ENCODE measurements at places on chromosomes 12 and 14.

DNA sequence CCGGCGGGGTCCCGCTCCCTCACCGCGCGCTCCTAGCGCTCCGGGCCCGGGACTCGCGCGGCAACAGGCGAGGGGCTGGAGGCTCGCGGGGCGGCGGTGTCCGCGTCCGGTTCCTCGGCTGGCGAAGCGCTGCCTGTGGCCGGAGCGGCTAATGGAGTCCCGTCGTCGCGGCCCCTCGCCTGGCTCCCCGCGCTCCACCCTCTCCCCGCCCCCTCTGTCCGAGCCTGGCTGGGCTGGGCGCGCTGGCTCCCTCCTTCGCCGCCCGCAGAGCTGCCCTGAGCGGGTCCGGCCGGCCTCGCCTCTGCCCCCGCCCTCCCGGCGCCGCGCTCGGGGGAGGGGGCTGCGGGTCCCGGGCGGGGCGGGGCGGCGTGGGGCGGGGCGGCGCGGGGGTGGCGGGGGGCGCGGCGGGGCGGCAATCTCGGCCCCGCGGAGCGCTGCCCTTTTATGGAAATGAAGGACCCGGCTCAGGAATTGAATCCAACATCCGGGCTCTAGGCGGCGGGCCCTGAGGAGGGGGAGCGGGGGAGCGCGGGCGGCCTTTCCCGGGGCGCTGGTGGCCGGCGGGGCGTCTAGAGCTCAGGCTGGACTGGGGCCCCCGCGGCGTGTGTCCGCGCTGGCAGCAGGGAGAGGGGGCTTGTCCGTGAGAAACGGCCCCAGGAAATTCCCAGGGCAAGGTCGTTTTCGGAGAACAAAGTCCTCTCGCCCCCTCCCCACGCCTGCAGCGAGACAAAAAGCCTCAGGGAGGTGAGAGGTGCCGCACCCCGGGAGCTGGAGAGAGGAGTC, at the start of gene FERMT2:
TSS of gene FERMT2 (minus strand) at position 153 of the 783 bp plus-strand sequence. CDS start 482 bp downstream, outside the sequence.
- DNase-seq, result peak; percentile 34

DNA sequence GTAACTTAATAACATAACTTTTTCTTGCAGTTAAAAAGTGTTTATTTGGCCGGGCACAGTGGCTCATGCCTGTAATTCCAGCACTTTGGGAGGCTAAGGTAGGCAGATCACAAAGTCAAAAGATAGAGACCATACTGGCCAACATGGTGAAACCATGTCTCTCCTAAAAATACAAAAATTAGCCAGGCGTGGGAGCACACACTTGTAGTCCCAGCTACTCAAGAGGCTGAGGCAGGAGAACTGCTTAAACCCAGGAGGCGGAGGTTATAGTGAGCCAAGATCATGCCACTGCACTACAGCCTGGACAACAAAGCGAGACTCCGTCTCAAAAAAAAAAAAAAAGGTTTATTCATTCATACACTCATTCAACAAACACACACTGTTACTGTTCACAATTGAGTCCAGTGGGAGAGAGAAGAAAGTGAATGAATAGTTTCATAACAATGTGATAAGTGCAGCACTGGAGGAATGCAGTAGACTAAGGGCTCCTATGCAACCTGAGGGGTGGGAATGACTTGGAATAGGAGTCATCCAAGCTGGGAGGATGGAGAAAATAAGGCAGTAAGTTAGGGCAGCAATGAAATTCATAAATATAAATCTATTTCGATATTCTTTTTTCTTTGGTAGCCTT, 19.8 kb downstream of the DAD1 start:
- no peak for DNase-seq

- no peak for DNase-seq
Measured at GRCh38 chr14:63940387-63940786, 87.6 kb downstream of the SYNE2 start.

DNA sequence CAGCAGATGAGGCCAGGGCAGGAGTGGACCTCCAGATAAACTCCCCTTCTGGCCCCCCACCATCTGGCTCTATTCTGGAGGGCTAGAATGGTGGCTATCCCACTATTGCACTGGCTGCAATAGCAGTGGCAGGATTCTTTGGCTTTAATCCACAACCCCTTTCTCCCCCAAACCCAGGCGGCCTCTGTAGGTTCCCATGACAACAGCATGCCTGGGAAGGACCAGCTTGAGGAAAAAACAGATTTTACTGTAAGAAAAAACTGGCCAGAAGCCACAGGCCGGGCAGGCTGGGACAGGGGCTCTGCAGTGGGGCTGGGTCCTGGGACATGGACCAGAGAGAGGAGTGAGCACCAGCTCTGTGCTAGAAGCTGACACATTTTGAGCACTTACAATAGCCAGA, 13.6 kb upstream of the ACVR1B start:
- no peak for DNase-seq

GRCh38 chr14:85565862-85566296, 35.9 kb downstream of the FLRT2 start:
- no peak for DNase-seq

- DNase-seq, result no peak
Measured at GRCh38 chr14:89757313-89757939, 197.1 kb downstream of the EFCAB11 start.

DNA sequence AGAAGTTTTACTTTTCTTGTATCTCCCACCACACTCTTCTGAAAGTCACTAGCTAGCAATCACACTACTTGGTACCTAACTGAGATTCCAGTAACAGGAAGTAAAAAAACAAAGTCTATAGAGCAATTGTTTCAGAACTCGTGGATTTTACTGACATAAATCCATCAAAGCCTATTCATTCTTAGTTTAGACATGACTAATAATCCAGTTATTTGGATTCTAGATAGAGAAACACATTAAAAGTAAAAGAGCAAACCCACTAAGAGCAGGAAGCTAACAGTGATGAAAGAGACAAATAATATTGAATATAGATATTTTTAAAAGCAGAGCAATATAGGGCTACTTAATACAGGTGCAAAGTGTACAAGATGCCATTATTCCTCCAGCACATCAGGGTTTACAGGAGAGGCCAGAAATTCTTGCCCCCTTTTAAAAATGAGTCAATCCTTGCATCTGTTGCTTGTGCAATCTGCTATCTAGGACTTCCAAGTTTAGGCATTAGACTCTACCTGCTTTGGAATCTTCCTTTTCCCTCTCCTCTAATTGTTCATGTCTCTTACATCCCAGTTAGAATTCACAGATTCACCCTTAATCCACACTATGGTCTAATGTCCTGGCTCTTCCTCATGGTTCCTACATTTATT, 6.0 kb downstream of the HEATR5A start:
- no peak for DNase-seq

DNA sequence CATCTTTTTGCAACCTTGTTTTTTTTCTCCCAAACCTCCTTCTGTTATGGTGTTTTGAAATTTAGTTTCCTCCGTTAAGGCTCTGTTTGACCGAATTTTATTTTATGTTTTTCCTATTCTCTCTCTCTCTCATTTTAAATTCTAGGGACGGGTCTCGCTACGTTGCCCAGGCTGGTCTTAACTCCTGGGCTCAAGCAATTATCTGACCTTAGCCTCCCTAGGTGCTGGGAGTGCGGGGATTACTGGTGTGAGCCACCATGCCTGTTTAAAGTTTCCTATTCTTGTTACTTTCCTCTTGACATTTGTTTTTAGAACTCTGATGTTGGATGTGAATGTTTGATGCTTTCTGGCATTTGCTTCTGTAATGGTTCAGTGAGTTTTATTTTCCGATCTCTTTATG, 1.0 kb downstream of the ZC3H14 start:
- DNase-seq, result no peak

DNA sequence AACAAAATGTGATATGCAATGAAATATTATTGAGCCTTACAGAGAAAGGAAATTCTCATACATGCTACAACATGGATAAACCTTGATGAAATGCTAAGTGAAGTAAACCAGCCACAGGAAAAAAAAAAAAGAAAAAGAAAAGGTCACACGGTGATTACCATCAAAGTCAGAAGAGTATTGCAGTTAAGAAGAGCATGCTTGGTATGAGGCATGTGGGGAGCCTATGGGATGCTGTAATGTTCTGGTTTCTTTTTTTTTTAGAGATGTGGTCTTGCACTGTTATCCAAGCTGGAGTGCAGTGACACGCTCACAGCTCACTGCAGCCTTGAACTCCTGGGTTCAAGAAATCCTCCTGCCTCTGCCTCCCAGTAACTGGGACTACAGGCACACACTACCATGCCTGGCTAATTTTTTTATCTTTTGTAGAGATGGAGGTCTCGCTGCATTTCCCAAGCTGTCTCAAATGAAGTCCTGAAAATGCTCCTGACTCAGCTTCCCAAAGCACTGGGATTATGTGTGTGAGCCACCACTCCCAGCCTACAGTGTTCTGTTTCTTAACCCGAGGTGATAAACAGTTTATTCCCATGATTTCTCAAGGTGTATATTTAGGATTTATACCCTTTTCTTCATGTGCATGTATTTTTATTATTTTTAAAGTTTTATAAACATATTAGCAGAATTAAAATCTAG, 96.2 kb downstream of the SEC23A start:
- DNase-seq, result no peak

DNA sequence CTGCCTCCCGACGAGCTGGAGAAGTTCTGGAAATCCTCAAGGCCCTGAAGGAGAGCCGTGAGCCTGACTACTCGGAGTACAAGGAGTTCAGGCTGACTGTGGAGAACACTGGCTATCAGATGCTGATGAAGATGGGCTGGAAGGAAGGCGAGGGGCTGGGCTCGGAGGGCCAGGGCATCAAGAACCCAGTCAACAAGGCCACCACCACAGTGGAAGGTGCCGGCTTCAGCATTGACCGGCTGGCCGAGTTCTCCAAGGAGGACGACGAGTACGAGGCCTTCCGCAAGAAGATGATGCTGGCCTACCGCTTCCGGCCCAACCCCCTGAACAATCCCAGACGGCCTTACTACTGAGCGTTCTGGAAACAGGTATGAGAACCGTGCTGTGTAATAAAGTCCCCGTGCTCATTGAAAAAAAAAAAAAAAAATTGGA, 366.1 kb upstream of the ATXN7L3B start:
- DNase-seq, result no peak

GRCh38 chr12:12764824-12765223, 20.6 kb upstream of the APOLD1 start:
- DNase-seq, result no peak

DNA sequence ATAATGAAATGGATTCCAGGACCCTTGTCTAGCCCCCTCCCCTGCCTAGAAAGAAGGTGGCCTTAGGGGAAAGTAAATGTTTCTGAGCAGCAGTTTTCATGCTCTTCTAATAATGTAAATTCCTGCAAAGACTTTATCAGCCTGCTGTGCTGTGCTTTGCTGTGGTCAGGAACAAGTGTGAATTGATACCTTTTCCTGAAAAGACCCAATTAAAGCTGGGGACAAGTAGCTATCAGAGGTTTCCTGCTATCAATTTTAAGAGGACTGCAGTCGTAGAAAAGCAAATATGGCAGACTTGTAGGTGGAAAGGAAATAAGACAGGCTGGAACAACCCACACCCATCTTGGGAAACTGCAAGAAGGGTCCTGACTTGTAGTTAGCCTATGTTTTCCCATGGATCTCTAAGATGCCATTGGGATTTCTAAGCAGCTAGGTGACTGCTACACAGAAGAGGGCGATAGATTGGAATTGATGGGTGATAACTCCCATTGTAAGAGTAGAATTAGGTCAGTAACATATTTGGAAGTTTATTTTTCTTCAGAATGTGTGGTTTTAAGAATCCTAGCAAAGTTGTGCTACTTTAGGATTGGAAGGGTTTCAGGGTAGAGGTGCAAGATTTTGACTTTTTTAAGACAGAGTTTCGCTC, 3.1 kb downstream of the DYNLL1 start:
- DNase-seq, result no peak

- DNase-seq, result no peak
Measured at GRCh38 chr12:71397433-71397954, 42.1 kb upstream of the LGR5 start.

- no peak for DNase-seq
Measured at GRCh38 chr12:131093971-131094830, 140.5 kb downstream of the ADGRD1 start.

DNA sequence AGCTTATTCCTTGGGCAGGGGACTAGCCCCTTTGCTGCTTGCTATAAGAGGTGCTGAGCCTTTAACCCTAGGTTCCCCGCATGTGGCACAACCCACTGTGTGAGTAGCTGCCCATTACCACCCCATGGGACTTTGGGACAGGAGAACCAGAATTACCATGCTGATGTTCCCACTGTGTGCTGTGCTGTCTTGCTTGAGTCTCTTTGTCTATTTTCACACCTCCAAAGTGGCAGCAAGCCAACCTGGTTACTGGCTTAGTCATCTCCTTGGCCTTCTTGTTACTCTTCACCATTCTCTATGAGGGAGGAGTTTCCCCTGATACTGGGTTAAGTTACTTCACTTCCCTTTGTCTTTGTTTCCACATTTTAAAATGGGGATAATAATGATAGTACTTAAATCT, 73.4 kb upstream of the ETV6 start:
- no peak for DNase-seq

GRCh38 chr12:51941011-51941581, 10.4 kb upstream of the ACVR1B start:
- no peak for DNase-seq

DNA sequence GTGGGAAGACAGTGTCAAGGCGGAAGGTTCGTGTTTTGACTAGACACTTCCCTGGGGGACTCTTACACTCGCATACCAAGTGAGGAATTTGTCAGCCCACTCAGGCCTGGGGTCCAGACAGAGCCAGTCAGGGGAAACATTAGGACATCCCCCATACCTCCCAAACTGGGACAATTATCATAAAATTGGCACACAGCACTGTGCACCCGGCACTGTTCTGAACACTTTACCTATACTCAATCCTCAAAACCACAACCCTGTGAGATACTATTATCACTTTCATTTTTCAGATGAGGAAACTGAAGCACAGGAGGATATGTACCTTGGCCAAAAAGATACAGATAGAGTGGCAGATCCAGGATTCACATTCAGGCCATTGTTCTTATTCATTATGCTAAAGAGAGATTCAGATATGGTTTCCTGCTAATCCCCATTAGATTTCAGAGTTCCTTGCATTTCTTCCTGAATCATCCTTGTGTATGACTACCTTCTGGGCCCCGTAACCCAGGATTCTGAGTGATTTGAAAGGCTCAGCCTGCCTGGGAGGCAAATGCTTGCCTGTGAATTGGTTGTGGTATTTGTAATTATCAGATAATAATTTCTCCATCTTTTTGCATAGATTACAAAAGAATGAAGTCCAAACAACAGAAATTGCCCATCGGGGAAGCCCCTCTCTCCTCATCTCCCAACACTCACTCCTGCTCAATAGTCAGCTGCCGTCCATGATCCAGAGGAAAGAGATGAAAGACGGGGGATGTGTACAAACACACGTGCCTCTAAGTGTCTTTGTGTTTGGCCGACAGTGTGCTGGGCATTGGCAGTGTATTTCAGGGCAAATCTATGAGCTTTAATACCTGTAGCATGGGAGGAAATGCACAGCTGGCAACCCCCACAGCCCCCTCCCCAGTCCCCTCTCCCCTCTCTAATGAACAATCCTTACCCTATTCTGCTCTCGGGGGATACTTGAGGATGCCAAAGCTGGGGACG, 4.6 kb downstream of the TAC3 start:
- no peak for DNase-seq

GRCh38 chr12:11209113-11209512, 22.4 kb upstream of the TAS2R42 start:
- DNase-seq, result no peak

- no peak for DNase-seq
Measured at GRCh38 chr14:29652571-29652970, 275.1 kb downstream of the PRKD1 start.

- no peak for DNase-seq
Measured at GRCh38 chr14:58752289-58752688, 114.5 kb downstream of the DACT1 start.

- DNase-seq, result peak; percentile 82
Measured at GRCh38 chr14:75050852-75051555, at the start of gene MLH3. TSS of gene MLH3 (minus strand) at chr14:75051467. CDS start at chr14:75049655, 1,812 bp downstream.

- no peak for DNase-seq
Measured at GRCh38 chr14:26839481-26839880, 241.6 kb upstream of the NOVA1 start.

All from activated CD4-positive, CD25-positive, alpha-beta regulatory T cell treated with anti-CD3 and anti-CD28 coated beads, Interleukin-2, amount 50 U/mL, for 72 hours (primary cell).